Astrocyte (in vitro differentiated cells and primary cell): ENCODE measurements at places on chromosomes 3 and 15. TPM values are rescaled to one million over a fixed set of nuclear protein-coding genes. Genes with fewer than 3 reads are reported as not detected.

GRCh38 chr3:32758375-32758753, 59.4 kb upstream of the TRIM71 start:
- DNase-seq = peak; percentile 44

The SLC12A8 gene
- 4.2 and 4.4 TPM in 2 replicates for total RNA-seq

The STAB1 gene
- 0.39 TPM in 1 of 2 replicates, not detected in the other for total RNA-seq

- DNase-seq = no peak
Observed at GRCh38 chr3:179651687-179652446, 973 bp upstream of the USP13 start.

DNA sequence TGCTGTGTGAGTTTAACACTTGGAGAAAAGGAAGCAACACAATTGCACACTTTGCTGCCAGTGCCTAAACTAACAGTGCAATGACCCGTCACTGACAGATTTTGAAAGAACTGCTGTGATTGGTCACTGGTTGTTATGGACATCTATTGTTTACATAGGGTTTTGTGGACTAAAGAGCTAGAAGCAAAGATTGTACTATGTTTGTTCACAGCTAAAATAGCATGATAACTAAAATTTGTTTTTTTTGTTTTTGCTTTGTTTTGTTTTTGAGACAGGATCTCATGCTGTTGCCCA, 112.4 kb upstream of the GOLGA8J start:
- no peak for DNase-seq
